CD4-positive, alpha-beta T cell treated with Interleukin-21 for 1 hour (primary cell): ENCODE measurements at places on chromosomes 5 and 9.

DNA sequence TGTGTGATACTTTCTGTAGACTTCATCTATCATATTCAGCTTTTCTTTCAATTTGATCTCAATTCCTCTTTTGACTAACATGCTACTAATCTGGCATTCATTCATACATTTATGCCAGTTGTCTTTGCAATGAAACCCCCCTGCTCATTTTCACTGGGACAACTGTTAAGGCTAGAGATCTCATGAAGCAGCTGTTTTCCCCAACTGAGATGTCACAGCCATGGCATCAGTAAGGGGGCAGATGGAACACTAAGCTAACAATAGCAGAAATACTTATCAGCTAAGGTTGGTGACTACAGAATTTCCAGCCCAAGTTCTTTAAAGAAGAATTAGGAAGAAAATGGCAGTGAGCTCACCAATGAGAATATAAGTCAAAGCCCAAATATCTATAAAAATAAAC is 9.4 kb downstream of the TMED7 start:
- DNase-seq = no peak

DNA sequence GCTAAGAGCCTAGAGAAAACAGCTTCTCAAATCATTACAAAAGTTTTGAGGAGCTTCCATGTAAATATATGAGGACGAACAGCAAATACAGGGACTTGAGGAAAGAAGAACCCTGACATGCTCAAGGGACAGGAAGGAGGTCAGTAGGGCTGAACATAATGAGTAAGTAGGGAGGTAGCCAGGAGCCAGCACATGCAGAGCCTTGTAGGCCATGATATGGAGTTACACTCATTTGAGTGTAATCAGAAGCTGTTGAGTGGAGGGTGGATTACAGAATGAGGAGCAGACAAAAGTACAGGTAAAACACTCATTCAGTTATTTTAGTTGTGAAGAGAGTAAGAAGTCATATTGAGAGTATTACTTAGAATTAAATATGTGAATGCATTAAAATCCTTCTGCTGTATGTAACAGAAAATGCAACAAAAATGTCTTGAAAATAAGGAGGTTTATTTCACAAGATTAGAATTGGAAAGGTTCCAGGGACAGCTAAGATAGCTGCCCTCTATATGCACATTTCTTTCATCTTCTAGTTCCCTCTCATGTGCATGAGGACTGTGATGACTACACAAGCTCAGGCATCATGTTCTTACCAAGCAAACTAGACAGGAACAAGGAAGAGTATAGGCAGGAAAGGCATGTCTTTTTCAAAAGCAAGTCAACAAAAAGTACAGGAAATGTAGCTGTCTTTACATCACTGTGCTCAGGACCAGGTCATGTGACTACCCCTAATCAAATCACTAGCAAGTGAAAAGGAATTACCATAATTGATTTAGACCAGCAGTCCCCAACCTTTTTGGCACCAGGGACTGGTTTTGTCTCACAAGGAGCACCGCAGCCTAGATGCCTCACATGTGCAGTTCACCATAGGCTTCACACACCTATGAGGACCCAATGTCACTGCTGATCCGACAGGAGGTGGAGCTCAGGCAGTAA is 87.2 kb downstream of the TMEM232 start:
- DNase-seq = no peak

DNA sequence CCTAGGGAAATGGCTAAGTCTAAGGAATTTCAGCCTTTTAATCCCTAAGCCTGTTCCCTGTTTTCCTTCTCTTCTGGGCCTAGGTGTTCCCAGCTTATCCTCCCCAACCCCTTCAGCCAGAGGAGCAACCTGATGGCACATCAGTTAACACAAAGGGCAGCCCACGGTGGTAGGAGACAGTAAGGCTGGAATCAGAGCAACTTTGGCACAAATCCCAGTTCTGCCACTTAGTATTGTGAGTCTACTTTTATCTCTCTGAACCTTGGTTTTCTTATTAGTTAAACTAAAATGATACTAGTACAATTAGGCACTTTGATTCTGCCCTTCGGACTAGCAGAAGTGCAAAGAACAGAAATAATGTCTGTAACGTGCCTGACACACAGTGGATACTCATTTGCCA is 246.8 kb downstream of the SAXO1 start:
- DNase-seq = no peak

DNA sequence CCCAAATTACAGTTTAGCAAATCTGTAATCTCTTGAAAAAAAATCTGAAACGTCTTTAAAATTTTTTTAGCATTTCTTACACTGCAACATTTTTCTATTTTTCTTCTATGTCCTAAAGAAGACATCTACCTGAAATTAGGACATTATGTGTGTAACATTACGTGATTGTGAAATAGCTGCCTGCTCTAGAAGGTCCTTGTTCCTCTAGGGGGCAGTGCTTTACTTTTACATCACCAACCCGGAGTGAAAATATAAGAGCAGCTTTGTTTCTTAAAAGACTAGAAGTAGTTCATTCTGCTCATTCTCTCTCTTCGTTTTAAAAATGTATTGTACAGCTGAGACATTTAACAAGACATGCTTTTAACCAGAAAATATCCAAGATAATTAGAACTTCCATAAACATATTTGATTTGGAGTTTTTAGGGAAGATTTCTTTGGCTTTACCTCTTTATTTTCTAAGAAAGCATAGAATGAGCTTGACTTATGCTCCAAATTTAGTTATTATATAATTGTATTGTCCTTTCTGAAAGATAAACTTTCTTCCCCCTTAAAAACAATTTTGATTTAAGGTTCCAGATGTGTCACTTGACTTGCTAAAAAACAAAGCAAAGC is 48.1 kb upstream of the RIOK2 start:
- DNase-seq = peak; percentile 60

DNA sequence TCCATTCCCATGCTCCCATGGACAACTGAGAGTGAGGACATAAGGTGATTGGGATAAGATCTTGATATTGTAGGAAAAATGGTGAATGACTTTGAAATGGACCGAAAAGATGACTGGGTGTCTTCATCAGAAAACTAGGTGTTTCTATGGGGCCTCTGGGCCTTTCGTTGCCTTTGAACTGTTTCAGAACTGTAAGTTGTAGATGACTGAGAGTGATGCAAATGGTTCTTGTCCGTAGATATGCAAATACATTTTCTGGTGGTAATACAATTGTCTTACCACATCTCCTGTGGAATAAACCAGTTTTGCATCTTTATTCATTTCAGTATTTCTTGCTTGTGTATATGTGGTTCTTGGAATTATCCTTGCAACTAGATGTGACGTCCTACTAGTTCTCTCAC is 16.0 kb upstream of the TEX48 start:
- no peak for DNase-seq

- no peak for DNase-seq
Measured at GRCh38 chr5:96812851-96813250, 5.1 kb upstream of the ERAP1 start.

GRCh38 chr9:130159057-130159456 is 13.1 kb upstream of the NCS1 start:
- DNase-seq = no peak

DNA sequence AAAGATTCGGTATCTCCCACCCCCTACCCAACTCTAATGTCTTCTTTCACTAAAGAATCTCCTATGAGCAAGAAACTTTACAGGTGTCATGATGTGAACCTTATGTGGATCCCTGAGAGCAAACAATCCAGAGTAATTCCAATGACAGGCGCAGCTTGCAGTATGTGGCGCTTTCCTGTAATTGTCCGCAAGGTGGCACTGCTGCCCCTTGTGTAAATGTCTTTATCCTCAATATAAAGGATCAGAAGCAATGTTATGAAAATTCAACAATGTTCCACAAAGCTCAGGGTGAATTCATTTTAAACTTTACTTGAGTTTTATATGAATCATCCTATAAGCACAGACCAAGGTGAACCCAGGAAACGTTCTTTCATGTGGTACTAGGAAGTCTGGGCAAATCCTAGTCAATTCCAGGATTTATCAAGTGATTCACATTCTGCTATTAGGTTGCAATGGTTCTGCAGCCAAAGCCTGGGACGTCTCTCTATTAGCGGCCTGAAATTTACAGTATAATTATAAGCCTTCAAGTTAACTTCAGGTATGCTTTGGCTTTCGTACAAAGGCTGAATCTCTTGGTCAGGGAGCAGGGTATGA is 113.7 kb downstream of the TRPM6 start:
- peak; percentile 71 for DNase-seq

GRCh38 chr5:123000731-123001130 is 35.8 kb downstream of the PPIC start:
- DNase-seq = no peak

DNA sequence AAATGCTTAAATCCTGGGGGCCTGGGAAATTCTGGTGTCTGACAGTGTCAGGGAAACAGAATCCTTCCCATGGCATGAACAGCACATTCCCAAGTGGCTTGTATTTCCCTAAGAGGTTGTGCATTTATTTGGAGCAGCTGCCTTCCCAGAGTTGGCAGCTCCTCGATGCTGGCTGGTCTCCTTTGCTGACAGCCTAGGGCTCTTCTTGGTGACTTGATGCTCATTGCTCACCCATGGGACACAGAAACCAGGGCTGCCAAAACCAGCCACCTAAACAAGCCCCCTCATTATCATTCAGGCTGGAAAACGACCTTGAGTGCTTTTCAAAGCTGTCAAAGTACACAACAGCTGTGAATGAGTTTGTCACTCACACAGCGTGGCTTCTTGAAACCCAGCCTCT is 24.2 kb downstream of the ENHO start:
- DNase-seq = no peak

- DNase-seq = no peak
Measured at GRCh38 chr9:76405868-76406267, 11.6 kb upstream of the RFK start.

DNA sequence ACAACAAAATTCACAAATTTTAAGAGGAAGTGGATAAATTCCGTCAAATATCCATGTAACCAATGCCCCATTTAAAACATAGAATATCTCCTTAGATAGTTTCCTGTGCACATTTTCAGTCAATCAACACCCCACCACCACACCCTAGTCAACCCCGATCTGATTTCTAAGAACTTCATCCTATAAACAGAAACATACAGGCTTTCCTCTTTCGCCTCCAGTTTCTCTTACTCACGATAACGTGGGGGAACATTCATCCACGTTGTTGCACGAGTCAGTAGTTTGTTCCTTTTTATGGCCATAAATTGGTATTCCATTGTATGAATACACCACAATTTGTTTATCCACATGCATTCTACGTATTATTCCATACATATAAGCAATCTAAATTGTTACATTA is 35.6 kb upstream of the TRIO start:
- DNase-seq = no peak

- no peak for DNase-seq
Measured at GRCh38 chr5:168434001-168434400, 52.3 kb upstream of the RARS1 start.
